ENCODE measurements at places on chromosomes 5 and 9.
A peak's percentile ranks its signal among the peaks of the same experiment; 100 is the strongest.

DNA sequence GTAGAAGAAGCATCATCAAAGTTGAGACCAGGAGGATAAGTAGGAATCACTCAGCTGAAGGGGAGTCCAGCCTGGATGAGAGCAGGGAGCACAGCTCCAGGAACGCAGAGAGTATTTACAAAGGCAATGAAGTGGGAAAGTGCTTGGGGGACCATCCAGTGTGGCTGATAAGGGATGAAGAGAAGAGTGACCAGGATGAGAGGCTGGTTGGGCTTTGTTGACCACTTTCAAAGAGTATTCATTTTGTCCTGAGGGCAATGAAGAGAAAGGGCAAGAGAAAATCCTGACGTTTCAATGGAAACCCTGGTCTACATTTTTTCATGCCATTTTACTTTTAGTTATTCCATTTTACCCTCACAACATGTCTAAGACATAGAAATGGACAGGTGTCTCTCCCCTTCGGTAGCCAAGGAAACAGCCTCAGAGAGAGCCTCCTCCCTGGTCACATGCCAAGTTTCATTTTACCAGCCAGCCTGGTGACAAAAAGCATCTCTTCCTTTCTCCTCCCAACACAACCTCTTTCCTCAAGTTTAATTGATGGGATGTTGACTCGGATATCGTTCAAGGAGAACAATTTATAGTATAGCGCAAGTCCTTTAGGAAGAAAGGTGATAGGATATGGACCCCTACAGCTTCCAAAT lies 492.7 kb upstream of the CLINT1 start:
- DNase-seq = no peak

DNA sequence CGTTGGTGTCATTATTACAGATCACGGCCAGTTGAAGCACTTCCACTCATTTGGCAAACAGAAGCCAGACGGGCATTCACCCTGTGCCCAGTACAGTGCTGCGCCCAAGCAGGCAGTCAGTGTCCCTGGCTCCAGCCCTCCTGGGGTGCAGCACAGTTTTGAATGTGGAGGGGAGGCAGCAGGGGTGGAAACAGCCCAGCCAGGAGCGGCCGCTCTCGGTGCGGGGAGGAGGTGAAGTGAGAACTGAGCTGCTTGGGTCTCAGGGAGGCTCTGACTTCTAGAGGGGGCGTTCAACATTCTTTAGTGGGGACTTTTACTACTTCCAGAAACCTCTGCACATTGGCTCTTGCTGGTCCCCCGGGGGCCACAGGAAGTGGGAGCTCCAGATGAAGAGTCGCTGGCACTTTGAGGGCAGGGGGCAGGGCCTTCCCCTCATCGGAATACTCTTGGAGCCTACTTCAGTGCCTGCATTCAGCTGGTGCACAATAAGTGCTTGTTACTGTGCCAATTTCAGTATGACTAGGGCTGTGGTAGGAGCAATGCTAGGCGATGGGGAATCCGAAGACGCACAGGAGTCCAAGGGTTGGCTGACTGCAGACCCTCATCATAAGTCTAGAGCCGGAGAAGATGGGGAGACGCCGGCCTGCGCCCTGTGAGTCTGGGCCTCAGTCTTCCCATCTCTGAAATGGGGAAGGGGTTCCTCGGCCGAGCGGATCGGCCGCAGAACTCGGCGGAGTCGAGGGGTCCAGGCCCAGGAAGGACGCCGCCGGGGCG lies 492 bp upstream of the NEK6 start:
- no peak for DNase-seq

- peak; percentile 26 for DNase-seq
Observed at GRCh38 chr5:41629897-41630296, 119.5 kb upstream of the PLCXD3 start.

- no peak for DNase-seq
Observed at GRCh38 chr9:116380496-116380995, 227.0 kb downstream of the PAPPA start.

DNA sequence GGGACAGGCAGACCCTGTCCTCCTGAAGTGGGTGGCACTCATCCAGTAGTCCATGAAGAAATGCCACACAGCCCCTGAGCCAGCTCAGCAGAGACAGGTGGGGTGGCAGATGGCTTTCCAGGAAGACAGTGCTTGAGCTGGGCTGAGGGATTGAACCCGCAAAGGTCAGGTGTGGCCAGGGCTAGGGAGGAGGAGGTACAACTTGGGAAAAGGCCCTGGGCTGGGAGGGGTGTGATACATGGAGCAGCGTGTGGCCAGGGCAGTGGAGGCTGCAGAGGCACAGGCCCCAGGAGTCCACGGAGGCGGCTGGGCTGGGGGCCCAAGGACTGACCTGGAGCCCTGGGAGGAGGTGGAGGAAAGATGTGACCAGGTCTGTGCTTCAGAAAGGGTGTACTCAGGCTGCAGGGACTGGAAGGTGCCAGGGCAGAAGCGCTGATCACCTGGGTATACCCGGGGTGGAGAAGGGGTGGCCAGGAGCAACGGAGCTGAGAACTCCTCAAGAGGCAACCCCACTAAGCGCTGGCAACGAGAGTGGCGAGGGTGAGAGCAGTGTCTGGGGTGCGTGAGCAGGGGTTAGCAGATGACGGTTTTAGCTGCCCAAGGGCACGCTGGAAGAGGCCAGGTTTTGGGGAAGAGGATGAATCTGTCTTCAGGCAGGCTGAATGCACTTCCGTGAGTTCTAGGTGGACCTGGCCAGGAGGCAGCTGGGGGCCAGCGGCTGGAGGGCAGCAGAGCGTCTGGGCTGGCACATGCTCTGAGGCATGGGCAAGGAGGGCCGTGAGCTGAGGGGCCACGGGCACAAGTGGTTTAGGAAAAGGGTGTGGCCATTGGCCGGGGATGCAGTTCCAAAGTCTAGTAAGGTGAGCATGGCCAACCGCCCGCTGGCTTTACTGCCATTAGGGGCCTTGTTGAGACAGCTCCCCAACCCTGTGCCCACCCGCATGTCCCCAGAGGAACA lies 3.9 kb upstream of the RABL6 start:
- no peak for DNase-seq

DNA sequence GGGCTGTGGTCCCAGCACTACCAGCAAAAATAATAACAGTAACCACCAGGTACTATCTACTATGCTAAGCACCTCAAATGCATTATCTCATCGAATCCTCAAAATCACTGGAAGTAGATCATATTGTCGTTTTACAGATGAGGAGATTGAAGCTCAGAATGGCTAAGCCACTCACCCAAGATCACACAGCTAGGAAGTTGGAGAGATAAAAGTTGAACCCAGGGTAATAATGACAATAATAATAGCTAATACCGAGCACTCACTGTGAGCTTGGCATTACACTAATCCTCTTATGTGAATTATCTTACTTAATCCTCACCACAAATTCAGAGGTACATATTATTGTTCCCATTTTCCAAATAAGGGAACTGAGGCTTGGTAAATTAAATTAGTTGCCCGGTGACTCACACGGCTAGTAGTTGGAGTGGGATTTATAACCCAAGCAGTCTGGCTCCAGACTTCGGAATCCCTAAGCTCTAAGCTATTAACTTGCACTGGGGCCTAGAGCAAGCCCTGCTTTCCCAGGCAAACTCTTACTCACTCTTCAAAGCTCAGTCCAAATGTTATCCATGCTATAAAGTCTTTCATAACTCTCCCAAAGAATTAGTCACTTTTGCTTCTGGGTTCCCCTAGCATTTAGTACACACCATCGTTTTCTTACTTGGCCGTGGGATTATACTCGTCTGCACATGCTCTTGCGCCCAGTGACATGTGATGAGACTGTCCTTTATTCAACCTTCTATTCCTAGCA lies 3.8 kb downstream of the ARSI start:
- no peak for DNase-seq

GRCh38 chr9:3875361-3876132 lies 349.7 kb upstream of the RFX3 start:
- no peak for DNase-seq

- no peak for DNase-seq
Observed at GRCh38 chr9:124665391-124666058, 105.6 kb downstream of the NR6A1 start.

GRCh38 chr5:40406741-40407211 lies 272.9 kb upstream of the PTGER4 start:
- DNase-seq = no peak

DNA sequence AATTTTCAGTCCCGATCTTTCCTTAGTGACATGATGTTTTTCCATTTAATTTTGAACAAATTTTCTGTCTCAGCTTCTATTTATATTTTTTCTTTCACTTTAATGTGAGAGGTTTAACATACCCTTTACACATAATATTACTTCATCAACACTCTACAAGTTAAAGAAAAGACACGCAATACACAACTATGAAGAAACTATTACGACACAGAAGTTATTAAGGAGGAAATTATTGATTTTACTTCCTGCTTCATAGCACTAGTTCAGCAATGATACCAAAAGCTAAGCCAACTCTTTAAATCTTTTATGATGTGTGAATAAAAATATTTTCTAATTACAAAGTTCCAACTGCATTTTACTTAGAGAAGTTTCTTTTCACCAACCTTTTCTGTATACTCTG lies 432.3 kb upstream of the DAB2 start:
- DNase-seq = no peak

- DNase-seq = no peak
Observed at GRCh38 chr9:76444322-76444929, 14.6 kb upstream of the GCNT1 start.

- DNase-seq = no peak
Observed at GRCh38 chr5:137635521-137635921, 100.4 kb downstream of the KLHL3 start.

- DNase-seq = no peak
Observed at GRCh38 chr9:14037331-14037730, 276.6 kb downstream of the NFIB start.

DNA sequence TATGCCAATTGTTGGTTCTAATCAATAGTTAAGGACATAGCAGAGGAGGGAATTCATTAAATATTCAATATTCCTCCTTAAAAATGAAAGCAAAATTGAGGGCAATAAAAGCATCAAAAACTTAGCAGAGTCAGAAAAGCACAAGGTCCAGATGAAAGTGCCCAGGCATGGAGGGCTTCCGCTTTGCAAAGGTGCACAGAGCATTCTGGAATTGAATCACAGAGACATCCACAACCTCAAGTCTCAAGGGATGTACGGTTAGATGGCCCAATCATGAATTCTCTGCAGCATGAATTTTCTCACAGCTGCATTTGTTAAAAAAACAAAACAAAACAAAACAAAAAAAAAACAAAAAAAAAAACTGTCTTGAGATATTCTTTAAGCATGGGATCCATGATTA lies 253.7 kb downstream of the SPOCK1 start:
- DNase-seq = no peak

DNA sequence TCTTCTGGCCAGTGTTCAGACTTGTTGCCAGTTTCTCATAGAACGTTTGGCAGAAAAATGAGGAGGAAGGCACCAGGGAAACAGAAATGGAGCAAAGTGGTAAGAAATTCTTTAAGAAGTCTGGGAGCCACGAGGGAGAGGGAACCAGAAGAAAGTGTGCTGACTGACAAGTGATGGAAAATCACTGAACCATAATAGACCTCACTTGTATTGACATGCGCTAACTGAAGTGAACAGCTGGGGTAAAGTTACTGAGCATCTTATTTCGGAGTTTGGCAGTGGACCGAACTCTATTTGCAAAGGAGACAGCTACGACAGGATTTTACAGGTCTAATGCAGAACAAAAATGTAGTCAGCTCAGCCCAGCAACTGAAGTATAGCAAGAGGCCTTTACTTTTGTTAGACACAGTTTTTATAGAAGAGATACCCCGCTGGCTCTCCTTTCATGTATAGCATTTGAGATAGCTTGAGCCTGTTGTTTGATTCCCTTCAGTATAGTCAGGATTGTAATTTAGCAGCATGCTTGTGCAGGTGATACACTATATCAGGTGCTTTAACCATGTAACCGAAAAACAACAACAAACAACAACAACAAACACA lies 53.6 kb downstream of the HMHB1 start:
- DNase-seq = no peak

GRCh38 chr5:176792655-176793342 lies 17.6 kb upstream of the UNC5A start:
- no peak for DNase-seq

DNA sequence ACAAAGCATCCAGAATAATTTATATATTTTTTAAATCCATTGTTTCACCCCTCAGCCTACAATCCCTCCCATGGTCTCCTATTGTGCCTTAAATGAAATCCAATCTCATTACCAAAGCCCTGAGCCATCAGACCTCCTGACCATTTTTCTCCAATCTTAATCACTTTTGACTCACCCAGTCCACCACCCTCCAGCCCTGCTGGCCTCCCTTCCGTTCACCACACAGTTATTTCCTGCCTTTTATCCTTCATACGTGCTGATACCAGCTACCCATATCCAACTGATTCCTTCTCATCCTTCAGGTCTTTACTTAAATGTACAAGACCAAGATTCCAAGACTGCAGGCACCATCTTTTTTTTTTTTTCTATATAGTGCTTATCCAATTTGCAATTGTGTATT lies 1026.7 kb upstream of the DMAC1 start:
- no peak for DNase-seq

GRCh38 chr9:11338130-11338529 lies 725.3 kb upstream of the PTPRD start:
- no peak for DNase-seq
